ENCODE measurements at places on chromosomes 3 and 15.

- no peak for DNase-seq
Observed at GRCh38 chr15:66955001-66955516, 110.3 kb upstream of the SMAD3 start.

DNA sequence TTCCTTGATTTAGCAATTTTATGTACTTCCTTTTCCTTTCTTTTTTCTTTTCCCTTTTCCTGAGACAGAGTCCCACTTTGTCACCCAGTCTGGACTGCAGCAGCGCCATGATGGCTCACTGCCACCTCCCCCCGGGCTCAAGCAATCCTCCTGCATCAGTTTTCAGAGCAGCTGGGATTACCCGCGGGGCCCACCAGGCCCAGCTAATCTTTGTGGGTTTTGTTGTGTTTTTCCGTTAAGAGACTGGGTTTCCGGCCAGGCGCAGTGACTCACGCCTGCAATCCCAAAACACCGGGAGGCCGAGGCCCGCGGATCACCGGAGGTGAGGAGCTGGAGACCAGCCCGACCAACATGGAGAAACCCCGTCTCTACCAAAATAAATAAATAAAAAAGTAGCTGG is 17.7 kb downstream of the GOLGA8S start:
- DNase-seq = no peak

DNA sequence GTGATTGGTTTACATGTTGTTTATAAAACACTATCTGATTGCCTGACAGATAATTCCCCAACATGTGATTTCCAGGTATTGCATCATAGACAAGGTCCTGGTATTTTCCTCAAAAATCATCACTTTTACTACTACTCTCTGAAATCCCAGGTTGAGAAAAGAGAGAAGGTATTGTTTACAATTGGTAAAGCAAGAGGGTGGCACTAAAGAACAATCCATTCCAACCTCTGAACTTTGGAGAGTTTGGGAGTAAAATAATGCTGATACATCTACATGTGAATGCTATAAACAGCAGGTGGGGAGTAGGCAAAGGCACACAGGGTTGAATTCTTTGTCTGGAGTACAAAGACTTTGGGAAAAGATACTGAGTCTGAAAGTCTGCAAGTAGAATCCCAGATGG is 134.2 kb downstream of the WDR72 start:
- DNase-seq = no peak

- DNase-seq = no peak
Observed at GRCh38 chr15:43249699-43250203, 17.0 kb downstream of the TGM5 start.

DNA sequence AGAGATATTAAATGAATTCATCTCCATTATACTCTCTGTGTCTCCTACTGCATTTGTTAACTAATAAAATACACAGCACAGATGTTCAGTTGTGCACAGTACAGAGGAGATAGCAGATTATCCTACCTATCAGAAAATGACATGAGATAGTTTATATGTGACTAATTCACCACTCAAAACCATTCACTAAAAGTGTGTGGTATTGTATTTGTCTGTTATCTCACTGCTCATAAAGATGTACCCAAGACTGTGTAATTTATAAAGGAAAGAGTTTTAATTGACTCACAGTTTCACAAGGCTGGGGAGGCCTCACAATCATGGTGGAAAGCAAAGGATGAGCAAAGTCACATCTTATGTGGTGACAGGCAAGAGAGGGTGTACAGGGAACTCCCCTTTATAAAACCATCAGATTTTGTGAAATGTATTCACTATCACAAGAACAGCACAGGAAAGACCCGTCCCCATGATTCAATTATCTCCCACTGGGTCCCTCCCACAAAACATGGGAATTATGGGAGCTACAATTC is 936.3 kb downstream of the ROBO1 start:
- DNase-seq = no peak

- no peak for DNase-seq
Observed at GRCh38 chr3:35744419-35744818, 105.1 kb downstream of the ARPP21 start.

Data from activated CD8-positive, alpha-beta memory T cell treated with anti-CD3 and anti-CD28 coated beads for 4 hours (primary cell).